ENCODE measurements at places on chromosomes 7 and 10.
A peak's percentile ranks its signal among the peaks of the same experiment; 100 is the strongest.

- DNase-seq, result no peak
These were observed 7.3 kb upstream of the RET start for GRCh38 chr10:43069579-43069978.

DNA sequence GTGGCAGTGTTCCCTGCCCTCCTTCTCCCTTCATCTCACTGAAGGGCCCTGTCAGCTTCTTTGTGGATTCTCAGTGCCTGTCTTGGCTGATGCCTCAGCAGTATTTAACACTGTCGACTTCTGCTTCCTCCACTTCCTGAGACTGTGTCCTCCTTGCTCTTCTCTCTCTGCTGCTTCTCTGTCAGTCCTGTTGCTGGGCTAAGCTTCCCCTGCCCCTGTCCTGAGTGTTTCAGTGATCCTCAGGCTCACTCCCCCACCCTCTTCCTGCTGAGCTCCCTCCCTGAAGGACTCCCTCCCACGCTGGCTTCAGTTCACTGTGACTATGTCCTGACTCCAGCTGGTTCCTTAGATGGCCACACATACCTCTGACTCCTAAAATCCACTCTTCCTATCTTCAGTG, 64.9 kb downstream of the CREM start:
- peak; percentile 28 for DNase-seq

GRCh38 chr10:129857242-129857960, 106.7 kb downstream of the EBF3 start:
- DNase-seq, result no peak

- DNase-seq, result no peak
These were observed 36.0 kb downstream of the C10orf120 start for GRCh38 chr10:122663516-122664130.

- no peak for DNase-seq
These were observed 61.2 kb upstream of the ANTXRL start for GRCh38 chr10:46225597-46225996.

DNA sequence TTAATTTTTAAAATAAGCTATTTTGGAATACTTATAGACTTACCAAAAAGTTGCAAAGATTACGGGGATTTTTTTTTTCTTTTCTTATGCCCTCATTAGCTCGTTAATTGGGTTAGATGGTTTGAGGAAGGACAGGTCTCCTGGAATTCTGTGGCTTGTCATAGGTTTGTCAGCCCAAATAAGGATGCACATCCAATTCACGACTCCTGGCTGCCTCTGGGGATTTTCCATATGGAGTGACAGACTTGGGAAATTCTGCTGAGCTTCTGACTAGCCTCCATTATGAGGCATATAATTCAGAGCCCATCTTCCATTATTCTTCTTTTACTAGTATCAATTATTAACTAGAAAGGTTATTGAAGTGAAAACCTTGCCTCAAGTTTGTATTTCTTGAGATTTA, 102.1 kb downstream of the AUTS2 start:
- no peak for DNase-seq

- no peak for DNase-seq
These were observed 849.1 kb upstream of the AUTS2 start for GRCh38 chr7:68748934-68749900.

DNA sequence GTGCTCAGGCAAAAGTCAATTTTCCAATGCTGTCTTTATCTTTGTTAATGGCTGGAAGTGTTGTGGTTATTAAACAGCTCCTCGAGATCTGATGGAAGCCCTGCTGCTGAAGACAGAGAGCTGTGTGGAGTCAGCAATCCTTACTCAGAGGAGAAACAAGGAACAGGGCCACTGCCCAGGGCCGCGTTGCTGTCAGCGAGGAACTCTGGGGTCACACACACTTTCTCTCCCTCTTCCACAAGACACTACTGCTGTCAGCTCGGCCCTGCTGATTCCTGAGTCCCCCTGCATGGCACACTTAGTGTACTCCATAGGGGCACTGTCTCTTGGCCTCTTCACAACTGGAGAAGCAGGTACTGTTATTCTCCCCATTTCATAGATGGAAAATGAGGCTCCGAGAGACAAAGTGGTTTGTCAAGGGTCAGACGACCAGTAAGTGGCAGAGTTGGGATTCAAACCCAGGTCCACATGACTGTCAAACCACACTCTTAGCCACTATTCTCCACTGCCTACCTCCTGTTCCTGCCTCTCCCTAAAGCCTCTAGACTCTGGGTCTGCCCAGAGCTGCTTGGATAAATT, 29.3 kb upstream of the PDCD4 start:
- DNase-seq, result no peak

GRCh38 chr10:56943221-56943755, 582.2 kb upstream of the ZWINT start:
- no peak for DNase-seq

DNA sequence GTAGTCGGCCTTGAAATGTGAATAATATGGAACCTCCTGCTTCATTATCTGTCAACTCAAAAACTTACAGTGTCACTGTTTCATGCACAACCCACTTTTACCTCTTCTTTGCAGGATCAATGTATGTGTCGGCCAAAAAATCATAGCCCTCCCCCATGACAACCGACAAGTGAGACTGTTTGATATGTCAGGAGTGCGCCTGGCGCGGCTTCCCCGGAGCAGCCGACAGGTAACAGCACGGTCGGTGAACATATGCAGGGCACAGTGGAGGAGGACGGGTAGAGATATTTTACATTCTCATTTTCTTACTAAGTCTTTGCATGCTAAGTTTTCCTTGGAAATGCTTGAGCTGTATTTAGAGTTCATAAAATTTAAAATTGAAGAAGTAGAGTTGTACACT, 68.6 kb downstream of the WDR37 start:
- DNase-seq, result no peak

- peak; percentile 50 for DNase-seq
These were observed 49.6 kb upstream of the CAV2 start for GRCh38 chr7:116449950-116450349.

DNA sequence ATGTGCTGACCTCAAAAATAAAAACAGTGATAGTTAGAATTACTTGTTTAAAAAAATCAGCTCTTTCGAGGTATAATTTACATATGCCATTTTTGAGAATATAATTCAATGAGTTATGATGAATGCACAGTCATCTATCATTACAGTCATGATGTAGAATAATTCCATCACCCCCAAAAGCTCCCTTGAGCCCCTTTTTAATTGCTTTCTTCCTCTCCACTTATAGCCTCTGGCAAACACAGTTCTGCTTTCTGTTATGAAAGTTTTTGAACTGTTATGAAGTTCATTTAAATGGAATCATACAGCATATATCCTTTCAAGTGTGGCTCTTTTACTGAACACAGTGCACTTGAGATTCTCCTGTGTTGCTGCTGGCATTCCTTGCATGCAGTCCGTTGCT, 41.4 kb downstream of the PRTFDC1 start:
- no peak for DNase-seq

DNA sequence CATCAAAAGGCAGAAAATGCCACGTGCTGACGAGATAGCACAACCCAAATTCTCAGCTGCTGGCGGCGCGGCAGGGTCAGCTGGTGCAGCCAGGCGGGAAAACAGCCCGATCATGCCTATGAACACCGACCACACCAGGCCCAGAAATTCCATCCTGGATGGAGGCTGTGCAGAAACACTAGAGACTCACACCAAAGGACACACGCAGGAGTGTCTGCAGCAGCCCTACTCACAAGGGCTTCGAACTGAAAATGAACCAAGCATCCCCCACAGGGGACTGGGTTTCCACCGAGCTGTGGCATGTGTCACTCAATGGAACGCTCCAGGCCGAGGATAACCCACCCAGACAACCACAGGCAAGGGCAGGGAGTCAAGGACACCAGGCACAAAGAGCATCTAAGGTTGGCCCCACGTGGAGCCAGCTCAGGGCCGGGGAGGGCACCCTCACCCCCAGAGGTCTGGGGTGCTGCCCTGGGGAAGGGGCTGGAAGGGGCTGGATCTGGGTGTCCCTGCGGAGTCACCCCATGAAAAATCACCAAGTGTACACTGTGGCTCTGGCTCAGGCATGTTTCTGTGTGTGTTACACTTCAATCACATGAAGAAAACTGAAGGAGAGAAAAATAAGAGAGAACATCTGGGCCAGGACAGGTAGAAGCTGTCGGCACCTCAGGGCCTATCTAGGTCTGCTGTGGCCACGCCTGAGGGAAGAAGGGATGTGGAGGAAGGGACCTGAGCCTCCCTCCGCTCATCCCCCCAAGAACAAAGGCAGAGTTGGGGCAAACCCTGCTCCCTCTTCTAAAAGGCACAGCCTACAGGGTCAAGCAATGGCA, 33.0 kb downstream of the RASGEF1A start:
- no peak for DNase-seq

- no peak for DNase-seq
These were observed 16.4 kb downstream of the KIAA1549 start for GRCh38 chr7:138964624-138965436.

- peak; percentile 91 for DNase-seq
These were observed at the start of gene PDZD8 for GRCh38 chr10:117375360-117376178. Gene PDZD8, minus strand, starts transcription at chr10:117375440. Its CDS starts 213 bp downstream, at chr10:117375227.

DNA sequence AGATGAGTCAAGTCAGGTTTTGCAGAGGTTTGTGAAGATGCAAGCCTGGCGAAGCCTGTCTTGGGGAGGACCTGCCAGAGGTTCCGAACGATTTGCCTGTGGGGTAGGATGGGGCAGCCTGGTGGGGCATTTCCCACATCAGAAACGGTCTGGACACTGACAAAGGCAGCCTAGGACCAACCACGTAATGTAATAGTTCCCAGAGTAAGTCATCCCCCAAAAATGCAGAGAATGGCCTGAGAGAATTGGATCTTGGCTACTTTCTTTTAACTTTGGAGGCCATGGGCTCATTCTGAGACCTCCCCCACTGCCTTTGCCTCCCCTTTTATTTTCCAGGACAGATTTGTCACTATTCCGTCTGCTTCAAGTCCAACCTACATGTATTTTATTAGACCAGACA, 168.9 kb upstream of the SH2B2 start:
- DNase-seq, result peak; percentile 72

DNA sequence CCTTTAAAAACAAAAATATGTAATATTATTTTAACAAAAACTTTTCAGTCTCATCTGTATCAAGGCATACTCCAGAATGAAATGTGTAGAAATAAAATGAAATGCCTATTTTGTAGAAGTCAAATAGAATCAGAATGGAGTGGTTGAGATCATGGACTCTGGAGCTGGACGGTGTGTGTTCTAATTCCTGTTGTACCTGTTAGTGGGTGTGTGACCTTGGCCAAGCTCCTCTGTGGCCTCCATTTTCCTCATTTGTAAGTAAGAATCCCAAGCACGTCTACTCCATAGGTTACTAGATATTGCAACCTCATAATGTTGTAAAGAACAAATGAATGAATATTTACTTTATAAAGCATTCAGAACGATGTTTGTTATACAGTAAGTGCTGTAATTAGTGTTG, 74.9 kb downstream of the HDAC9 start:
- DNase-seq, result no peak

GRCh38 chr7:55444786-55445185, 79.6 kb downstream of the LANCL2 start:
- no peak for DNase-seq

DNA sequence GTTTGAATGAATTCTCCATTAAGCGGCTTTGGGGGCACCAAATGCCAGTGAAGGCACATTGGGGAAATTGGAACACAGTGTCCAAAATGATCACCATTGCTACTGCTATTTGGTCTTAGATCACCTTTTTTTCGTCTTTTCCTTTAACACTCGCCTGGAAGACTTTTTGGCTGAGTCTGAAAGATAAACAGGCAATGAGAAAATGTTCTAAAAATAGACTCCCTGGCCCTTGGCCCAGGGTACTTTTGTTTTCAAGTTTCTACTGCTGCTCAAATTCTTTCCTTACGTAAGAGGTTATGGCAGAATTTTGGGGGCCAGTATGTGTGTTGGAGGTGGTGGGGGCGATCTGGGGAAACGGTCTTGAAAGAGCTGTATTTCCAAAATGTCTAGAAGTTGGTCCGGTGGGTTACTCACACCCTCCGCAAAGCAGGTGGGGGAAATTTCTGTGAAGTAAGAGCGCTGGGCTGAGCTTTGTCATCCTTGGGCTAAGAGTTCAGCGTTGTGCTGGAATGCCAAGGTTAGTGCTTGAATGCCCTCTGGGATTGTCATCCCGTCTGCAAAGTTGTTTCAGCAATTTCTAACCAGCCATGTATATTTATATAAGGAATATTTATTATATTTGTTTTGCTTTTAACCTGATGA, 1.3 kb upstream of the ITPRIP start:
- DNase-seq, result peak; percentile 85

DNA sequence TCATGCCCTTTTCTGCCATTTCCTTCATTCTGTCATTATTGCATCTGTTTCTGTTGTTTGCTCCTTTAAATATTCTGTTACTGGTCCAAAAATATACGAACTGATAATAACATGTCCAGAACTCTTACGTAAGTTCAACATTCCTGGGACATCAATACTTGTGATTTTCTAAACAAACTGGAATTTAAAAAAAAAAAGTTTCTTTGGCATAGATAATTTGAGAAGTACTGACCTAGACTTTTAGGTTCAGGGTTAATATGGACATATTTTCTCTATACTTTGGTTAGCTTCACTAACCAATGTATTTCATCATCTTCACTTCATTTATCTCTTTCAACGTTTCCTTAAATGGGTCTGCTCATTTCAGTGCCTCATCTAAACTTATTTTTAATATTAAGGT, 147.3 kb downstream of the JMJD1C start:
- peak; percentile 68 for DNase-seq

DNA sequence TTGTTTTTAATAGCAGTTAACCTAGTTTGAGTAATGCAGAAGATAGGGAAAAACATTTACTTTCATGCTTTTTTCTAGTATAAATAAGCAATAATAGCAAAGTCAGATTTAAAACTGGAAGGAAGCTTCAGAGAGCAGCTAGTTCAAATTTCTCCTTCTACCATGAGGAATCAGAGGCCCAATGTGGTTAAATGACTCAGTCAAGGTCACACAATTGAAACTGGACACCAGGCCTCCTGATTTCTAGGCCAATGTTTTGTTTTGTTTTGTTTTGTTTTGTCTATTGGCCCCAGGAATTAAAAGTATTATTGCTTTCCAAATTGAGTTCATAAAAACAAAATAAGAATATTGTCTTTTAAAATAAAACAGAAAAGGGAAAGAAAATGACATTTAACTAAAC, 122.3 kb downstream of the TRIL start:
- DNase-seq, result peak; percentile 75

DNA sequence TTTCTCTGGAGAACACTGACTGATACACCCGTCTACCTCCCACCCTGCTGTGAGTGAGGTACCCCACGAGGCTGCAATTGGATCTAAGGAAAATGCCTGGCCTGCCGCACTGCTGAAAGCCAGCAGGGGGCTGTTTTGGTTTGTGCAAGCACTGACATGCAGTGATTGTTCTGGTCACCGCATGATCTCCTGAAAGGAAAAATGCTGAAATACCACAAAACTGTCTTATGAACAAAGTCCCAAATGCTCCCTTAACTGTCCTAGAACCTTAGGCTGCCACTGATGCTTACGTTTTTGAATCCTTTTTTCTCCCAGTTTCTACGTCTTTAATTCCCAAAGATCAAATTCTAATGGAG, 132.7 kb downstream of the JCAD start:
- peak; percentile 93 for DNase-seq

DNA sequence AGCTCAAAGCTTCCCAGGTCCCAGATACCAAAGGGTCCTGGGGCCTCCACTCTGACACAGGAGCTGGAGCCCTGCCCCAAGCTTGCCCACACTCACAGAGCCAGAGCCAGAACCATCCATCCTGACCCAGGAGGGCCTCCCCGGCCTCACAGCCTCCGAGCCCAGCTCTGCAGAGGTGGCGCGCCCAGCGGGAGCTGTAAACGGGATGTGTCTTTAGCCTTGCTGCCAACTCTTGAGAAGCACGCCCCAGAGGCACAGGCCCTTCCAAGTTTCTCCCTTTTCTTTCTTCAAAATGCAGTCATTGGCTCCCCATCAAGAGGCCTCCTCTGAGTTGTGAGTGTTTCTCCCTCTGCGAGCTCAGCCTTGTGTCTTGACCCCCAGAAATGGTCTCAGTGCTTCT, 75.0 kb downstream of the PDGFA start:
- DNase-seq, result no peak

- peak; percentile 63 for DNase-seq
These were observed 2.3 kb downstream of the GLRX3 start for GRCh38 chr10:130138479-130138866.

All from choroid plexus epithelial cell (primary cell).